ENCODE measurements at places on chromosomes 4 and X.

DNA sequence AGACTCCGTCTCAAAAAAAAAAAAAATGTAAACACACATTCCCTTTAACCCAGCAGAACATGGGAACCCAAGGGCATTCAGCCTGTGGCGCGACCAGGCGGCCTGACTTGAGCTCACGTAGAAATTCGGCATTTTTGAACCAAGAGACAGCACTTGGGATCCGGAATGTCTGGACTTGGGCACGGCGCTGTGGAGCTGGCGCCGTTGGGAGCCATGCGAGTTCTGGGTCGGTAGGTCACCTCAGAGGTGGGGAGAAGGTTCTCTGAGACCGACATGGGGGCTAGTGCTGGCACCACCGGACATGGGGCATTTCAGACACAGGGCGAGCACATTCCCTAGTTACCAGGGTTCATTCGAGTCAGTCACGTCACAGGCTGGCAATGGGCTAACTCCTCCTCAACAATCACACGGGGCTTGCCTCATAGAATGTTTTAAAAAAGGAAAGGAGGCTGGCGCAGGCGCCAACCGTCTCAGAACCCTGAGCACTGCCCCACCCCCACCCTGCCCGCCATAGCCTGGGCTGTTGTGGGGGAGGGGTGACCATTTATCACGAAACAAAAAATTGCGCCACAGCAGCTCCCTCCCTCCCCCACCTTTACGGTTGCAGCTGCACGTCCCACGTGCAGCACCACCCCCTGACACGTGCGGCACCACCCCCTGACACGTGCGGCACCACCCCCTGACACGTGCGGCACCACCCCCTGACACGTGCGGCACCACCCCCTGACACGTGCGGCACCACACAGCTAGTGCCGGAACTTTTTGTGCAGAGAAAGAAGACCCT, at the start of gene TEX28:
Gene TEX28, minus strand, starts transcription at position 334 of the 784 bp plus-strand sequence. CDS start 3,007 bp downstream, outside the sequence.
- no peak for DNase-seq

GRCh38 chr4:15294832-15295231, 133.0 kb upstream of the C1QTNF7 start:
- no peak for DNase-seq

- no peak for DNase-seq
Observed at GRCh38 chr4:121877041-121877773, 6.9 kb upstream of the BBS7 start.

- no peak for DNase-seq
Observed at GRCh38 chrX:114650351-114650750, 66.5 kb downstream of the HTR2C start.

- no peak for DNase-seq
Observed at GRCh38 chrX:119475389-119476101, 7.3 kb downstream of the SLC25A5 start.

DNA sequence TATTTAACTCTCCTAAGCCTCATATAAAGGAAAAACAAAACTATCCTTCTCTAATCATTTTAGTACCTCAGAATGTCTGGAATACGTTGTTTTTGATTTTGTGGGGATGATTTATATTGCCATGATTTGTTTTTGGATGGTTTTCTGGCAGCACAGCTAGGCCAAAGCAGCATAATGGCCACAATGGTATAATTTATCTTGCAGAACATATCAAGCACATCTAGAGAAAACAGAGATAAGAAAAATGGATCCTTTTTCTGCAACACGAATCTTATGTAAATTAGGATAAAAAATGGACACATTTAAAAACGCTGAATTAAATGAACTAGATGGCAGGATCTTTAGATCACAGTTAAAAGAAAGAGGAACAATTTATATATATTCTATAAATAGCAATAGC, 269.9 kb upstream of the FAT4 start:
- DNase-seq: no peak

DNA sequence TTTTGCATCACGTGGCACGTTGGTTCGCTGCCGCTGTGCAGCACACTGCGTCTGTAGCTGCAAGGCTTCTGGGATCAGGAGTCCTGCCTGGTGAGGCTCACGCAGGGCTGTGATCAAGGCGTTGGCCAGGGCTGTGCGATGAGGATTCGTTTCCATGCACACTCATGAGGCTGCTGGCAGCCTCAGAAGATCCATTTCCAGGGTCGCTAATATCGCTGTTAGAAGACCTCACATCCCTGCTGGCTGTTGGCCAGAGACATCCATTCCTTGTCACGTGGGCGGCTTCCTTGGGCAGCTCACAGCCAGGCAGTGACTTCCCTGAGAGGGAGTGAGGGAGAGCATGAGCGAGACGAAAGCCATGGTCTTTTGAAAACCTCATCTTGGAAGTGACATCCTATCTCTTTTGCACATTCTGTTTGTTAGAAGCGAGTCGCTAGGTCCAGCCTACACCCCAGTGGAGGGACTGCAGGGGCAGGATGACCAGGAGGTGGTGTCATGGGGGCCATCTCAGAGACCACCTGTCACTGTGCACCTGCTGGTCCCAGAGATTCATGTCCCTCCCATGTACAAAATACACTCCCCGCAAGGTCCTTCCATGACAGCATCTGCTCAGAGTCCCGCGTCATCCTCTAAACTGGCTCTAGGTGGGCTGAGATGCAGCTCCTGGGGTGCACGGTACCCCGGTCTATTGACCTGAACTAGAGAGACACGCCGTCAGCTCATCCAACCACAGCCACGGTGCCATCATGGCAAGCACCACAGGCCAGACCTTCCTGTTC, 12.2 kb downstream of the RGS12 start:
- DNase-seq: peak; percentile 76

- no peak for DNase-seq
Observed at GRCh38 chrX:133849676-133850075, 135.7 kb downstream of the GPC3 start.

DNA sequence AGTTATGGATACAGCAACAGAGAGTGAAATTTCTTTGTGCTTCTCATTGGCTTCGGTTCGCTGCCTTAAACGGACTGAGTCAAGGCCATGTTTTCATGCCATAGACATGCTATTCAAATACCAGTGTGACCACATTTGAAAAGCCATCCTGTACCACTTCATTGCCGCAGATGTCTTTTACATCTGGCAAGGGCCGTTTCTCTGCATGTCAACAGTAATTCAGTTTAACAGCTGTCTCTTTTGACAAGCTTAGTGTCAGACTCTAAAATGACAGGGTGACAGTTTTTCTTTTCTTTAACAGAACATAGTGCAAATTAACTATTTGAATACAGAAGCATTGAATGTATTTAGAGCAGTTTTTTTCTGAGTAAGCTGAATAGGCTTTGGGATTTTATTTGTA, 362.2 kb upstream of the POU3F4 start:
- DNase-seq: no peak

DNA sequence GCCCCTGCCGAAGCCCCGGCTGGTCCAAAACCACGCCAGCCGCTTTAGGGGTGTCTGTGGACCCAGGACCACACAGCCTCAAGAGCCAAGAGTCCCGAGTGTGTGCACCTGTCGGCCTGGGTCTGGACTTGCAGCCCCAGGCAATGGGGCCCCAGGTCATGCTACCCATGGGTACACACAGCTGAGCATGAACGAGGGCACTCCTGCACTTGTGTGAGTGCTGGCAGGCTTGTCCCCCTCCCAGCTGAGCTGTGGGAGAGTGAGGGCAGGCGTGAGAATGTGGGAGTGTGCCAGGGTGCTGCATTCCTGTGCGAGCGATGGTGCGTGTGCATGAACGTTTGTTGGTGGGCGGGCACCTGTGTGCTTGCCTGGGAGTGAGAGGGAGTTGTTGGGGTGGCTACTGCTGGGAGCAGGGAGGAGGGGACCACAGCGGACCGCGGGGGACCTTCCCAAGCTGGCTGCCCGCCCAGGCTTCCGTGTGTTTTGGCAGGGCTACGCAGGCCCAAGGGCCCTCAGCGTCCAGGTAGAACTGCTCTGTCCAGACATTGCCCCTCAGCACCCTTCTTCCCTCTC, 30.8 kb downstream of the BLOC1S4 start:
- DNase-seq: peak; percentile 55

- DNase-seq: no peak
Observed at GRCh38 chr4:3710451-3711182, 55.6 kb upstream of the ADRA2C start.

GRCh38 chr4:47876310-47876709, 38.1 kb downstream of the NFXL1 start:
- no peak for DNase-seq

DNA sequence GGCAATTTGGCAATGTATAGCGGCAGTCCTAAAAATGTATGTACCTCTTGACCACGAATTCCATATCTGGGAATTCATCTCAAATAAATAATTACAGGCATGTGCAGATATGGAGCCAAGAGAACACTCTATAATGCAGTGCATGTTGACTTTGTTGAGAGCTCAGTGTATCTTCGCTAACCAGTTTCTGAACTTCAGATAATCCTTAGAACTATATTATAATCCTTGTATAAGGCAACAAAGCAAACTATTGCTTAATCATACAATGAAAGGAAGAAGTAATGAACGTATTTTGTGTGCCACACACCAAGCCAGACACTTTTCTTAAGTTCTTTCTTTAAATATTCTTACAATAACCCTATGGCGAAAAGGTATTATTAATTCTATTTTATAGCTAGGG, 168.5 kb downstream of the SMIM20 start:
- no peak for DNase-seq

DNA sequence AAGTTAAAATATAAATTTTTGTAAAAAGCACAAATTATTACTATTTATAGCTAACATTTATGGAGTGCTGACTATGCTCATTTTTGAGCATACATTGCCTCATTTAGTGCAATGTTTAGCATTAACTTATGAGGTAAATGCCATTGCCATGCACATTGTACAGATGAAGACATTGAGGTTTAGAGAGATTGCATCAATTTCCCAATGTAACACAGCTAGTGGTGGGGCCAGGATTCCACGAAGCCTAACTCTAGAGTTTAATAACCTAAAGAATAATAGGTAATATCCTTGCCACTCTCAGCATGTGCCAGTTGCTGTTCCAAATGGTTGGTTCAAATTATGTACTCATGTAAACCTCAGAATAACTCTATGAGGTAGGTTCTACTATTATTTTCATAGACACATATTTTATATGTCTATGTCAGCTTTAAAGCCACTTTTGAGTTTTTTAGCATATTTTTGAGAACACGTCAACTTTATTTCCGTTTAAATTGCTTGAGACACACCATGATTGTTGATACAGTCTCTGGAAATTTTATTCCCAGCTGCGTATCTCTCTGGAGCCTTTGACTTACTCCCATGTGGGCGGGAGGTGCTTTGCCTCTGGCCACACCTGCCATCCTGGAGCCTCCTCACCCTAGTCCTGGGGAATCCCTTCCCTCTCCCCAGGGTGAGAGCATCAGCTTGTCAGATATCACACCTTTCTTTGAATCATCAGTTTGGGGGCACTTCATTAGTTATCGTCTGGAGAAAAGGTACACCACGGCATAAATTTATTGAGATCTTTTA, 10.8 kb upstream of the ADH1A start:
- no peak for DNase-seq

- no peak for DNase-seq
Observed at GRCh38 chrX:24506082-24506481, 41.0 kb downstream of the PDK3 start.

- DNase-seq: no peak
Observed at GRCh38 chrX:1601051-1601767, 9.8 kb downstream of the AKAP17A start.

- DNase-seq: no peak
Observed at GRCh38 chr4:10951306-10951705, 266.7 kb upstream of the CLNK start.

- no peak for DNase-seq
Observed at GRCh38 chr4:155617296-155617695, 49.4 kb upstream of the GUCY1A1 start.

DNA sequence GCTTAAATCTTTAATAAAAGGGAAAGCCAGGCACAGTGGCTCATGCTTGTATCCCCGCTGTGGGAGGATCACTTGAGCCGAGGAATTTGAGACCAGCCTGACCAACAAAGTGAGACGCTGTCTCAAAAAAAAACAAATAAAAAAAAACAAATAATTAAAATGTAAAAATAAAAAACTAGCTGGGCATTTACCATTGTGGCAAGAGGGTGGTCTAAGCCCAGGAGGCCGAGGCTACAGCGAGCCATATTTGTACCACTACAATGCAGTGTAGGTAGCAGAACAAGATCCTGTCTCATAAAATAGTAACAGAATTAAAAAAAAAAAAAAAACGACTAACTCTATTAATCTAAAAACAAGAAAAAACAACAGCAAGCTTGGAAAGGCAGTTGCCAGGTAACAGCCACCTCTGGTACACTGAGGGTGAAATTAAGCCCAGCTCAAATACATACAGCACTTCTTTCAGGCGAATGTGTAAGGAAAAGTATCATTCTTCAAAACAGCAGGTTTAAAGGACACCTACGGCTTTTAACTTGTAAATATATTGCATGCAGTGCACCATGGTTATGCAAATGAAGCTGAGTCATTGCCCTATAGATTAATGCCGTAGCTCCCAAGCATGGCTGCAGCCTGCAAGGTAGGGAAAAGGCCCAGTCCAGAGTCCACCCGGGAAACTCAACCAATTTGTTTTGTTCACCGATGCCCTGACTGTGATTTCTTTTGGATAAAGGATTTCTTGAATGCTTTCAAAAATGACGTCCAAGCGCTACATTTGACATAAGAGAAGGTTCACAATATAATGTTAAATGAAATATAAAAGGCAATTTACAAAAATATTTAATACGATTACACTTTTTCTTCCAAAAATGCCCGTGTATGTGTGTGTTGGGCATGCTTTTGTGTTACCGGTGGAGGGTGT, 14.5 kb upstream of the TXLNG start:
- no peak for DNase-seq

DNA sequence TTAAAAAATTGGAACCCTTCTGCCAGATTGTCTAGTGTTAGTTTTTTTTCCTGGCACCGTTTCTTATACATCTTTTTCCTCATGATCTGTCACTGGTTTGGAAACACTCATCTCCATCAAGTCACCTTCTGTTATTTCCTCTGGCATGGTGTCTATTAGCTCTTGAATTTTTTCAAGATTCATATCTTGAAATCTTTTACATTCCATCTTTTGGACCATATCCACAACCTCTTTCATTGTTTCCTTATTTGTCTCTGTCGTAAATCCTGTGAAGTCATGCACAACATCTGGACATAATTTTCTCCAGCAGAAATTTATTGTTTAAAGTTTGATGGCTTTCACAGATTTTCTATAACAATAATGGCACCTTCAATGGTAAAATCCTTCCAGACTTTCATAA, 10.2 kb upstream of the TMEM185A start:
- DNase-seq: no peak

DNA sequence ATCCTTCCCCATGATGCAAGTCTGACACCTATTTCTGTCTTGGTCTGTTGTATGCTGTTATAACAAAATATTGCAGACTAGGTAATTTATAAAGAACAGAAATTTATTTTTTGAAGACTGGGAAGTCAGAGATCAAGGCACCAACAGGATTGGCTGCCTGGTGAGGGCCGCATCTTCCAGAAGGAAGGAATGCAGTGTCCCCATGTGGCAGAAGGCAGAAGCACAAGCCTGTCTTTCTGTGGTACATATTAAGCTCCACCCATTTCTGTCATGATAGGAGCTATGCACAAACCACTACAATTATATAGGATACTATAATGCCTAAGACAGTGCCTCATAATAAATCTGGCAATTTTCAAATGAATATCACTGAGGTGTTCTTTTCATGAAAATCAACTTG, 502.3 kb upstream of the DIAPH2 start:
- no peak for DNase-seq
